ENCODE measurements at places on chromosomes 12 and 14.

GRCh38 chr12:122183588-122183940 lies 641 bp downstream of the LRRC43 start:
- no peak for DNase-seq

GRCh38 chr12:68495336-68496070 lies 115.2 kb upstream of the RAP1B start:
- DNase-seq: no peak

DNA sequence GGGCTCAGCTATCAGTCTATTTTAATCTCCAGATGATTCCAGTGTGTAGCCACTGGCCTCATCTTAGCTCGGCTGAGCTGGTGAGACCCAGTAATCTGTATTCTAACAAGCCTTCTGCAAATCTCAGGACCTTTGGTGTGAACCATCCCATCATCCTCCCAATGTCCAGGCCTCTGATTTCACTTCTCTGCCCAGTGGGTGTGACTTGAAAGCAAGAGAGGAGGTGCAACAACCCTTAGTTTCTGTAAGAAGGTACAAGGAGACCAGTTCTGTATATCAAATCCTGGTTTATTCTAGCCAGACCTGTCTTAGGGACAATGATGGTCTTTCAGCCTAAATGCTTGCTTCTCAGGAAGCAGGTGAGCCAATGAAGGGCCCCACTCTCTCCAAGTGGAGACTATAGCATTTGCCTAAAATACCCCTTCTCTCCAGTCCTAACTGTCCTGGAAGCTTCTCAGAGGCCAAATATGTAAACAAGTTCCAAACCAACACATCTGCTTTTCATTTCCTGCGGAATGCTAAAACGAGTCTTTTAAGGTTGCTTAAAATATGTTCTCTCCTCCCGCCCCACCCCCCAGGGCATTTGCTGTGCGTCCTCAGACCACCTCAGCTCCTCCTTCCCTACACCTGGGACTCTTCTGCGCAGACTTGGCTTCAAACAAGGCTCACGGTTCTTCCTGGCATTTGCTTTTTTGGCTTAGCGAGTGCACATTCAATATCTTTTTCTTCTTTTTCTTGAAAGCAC lies 78.4 kb upstream of the FUT8 start:
- no peak for DNase-seq

DNA sequence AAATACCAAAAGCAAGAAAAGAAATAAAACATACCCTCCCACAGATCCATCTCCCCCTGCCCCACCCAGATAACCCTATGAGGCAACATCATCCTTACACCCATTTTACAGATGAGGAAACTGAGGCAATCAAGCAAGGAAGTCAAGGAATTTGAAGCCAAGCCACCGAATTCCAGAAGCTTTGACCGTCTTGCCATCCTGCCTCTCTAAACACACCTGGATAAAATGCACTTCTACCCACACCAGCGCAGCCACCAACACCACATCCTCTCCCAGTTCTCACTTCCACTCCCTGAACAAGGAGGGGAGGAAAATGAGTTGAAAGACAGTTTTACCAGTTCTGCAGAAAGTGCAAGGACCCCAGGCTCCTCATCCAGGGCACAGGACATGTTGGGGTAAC lies 13.6 kb downstream of the CMKLR1 start:
- no peak for DNase-seq

DNA sequence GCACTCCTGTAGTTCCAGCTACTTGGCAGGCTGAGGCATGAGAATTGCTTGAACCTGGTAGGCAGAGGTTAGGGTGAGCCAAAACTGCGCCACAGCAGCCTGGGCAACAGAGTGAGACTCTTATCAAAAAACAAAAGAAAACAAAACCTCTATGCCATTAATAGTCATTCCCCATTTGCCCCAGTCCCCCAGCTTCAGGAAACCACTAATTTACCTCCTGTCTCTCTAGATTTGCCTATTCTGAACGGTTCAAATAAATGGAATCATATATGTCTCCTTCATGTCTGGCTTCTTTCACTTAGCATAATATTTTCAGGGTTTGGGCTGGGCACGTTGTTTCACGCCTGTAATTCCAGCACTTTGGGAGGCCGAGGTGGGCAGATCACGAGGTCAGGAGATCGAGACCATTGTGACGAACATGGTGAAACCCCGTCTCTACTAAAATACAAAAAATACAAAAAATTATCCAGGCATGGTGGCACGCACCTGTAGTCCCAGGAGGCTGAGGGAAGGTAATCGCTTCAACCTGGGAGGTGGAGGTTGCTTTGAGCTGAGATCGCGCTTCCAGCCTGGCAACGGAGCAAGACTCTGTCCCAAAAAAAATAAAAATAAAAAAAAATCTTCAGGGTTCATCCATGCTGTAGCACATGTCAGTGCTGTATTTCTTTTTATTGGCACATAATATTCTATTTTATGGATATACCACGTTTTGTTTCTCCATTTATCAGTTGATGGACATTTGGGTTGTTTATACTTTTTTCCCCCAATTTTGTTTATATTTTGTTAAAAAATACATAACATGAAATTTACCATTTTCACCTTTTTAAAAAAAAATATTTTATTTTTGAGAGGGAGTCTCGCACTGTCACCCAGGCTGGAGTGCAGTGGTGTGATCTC lies 31.9 kb downstream of the KNTC1 start:
- no peak for DNase-seq

Measured in stimulated activated naive CD4-positive, alpha-beta T cell treated with Interleukin-2 at 50 U/mL for 16 hours (primary cell).